ENCODE measurements at places on chromosomes 5 and 9. TPM values are rescaled to one million over a fixed set of nuclear protein-coding genes. Genes with fewer than 3 reads are reported as not detected.

DNA sequence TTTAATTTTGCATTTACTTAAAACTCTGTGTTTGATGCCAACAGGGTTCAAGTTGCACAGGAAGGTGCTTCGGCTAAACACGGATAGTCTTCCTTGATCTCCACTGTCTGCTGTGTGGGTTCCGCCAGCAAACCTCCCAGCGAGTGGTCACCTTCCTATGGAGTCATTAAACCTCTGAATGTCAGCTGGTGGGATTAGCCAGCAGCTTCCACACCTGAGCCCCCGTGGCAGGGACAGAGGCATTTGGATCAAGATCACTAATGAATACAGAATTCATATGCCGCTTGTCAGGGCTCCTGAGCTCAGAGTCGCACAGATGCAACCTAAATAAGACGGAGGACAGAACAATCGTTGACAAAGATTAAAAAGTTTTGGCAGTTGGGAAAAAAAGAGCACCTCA, 39.5 kb downstream of the PSMB7 start:
- no peak overlapping the region for H3K4me3 ChIP-seq
- DNase-seq, result no peak
- no peaks in the 10 kb centered on the region for H3K36me3 ChIP-seq
- H3K27ac ChIP-seq, result no peak overlapping the region
- H3K4me1 ChIP-seq, result no peaks in the 10 kb centered on the region
- no peaks in the 10 kb centered on the region for H3K27me3 ChIP-seq

DNA sequence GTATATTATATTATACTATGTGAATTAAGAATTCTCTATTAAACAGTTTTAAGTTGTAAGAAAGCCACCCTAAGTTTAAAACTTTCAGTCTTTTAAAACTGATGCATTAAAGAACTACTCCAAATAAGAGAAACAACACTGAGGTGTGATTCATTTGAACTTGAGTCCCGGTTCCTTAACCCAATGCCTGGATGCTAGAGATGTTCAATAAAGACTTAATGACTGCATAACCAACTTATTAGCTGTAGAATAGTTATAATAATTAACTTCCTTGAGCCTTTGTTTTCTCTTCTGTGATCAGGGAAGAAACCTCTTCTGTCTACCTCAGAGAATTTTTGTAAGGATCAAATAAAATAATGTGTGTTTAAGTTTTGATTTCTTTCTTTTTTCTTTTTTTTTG, 45.3 kb upstream of the DENND4C start:
- H3K27ac ChIP-seq, result peak overlapping the region; percentile 84
- no peak overlapping the region for H3K4me3 ChIP-seq
- no peaks in the 10 kb centered on the region for H3K27me3 ChIP-seq
- no peaks in the 10 kb centered on the region for H3K36me3 ChIP-seq

DNA sequence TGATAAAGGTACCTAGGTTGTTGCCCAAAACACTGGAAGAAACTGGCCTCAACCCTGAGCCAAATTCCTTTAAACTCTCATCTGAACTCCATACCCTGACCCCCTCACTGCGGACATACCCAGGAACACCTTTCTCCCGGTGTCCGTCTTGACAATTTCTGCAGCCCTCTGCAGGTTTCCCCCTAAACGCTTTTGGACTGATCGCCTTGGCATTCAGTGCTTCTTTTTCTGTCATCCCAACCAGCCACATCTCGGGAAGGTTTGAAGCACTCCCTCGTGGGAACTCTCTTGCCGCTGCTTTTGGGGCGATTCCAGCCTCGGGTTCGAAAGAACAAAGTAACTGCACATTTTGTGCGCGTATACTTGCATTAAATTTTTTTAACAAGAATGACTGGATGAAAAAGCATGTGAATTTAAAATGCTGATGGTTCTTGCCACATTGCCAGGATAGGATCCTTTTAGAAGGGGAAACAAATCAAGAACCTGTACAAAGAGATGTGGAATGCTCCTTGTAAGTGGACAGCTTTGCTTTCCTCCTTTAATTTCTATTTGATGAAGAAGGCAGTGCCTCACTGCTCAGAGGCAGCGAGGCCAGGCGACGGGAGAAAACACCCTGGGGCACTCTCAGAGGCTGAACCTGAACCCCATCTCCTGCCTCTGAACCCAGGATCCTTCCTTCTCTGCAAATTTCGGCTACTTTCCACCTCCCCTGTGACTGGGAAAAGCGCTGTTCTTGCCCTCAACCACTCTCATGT, 615 bp downstream of the PSMD5 start:
- peak overlapping the region; percentile 99 for H3K4me3 ChIP-seq
- no peak for DNase-seq
- peak overlapping the region; percentile 98 for H3K27ac ChIP-seq
- peaks cover 8% of the 10 kb centered on the region for H3K4me1 ChIP-seq
- no peaks in the 10 kb centered on the region for H3K27me3 ChIP-seq

DNA sequence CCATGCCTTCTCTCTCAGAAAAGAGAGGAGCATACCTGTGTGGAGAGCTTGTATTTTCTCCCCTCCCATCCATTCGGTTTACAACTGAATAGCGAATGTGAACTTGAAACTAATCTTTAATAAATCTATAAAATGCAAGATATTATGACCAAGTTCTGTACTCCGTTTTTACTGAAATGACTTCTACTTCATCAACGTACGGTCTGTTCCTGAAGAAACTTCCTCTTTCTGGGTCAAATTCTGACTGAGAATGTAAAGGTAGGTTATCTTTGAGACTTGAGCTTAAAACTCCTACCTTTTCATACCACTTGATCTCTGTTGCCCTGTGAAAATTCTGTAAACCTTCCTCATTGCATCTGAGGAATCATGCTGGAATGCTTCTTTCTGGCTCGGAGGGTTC, 4.2 kb upstream of the CTNNAL1 start:
- no peak overlapping the region for H3K27ac ChIP-seq
- H3K36me3 ChIP-seq, result no peaks in the 10 kb centered on the region
- no peaks in the 10 kb centered on the region for H3K27me3 ChIP-seq
- no peak for DNase-seq
- H3K4me1 ChIP-seq, result no peaks in the 10 kb centered on the region

DNA sequence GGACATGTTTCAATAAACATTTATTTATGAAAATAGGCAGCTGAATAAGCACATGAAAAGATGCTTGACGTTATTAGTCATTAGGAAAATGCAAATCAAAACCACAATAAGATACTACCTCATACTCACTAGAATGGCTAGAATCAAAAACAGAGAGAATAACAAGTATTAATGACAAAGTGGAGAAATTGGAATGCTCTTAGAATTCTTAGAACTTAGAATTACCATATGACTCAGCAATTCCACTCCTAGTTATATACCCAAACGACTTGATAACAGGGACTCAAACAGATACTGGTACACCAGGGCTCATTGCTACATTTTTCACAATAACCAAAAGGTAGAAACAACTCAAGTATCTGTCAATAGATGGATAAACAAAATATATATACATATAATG, 15.1 kb upstream of the TRIM36 start:
- H3K27ac ChIP-seq, result no peak overlapping the region
- no peaks in the 10 kb centered on the region for H3K36me3 ChIP-seq
- DNase-seq, result no peak
- H3K4me1 ChIP-seq, result peaks cover 2% of the 10 kb centered on the region
- H3K4me3 ChIP-seq, result no peak overlapping the region
- no peaks in the 10 kb centered on the region for H3K27me3 ChIP-seq

GRCh38 chr9:93577078-93577974, 942 bp downstream of the PHF2 start:
- H3K4me1 ChIP-seq, result peaks cover 3% of the 10 kb centered on the region
- peak overlapping the region; percentile 92 for H3K4me3 ChIP-seq
- H3K27ac ChIP-seq, result no peak overlapping the region

DNA sequence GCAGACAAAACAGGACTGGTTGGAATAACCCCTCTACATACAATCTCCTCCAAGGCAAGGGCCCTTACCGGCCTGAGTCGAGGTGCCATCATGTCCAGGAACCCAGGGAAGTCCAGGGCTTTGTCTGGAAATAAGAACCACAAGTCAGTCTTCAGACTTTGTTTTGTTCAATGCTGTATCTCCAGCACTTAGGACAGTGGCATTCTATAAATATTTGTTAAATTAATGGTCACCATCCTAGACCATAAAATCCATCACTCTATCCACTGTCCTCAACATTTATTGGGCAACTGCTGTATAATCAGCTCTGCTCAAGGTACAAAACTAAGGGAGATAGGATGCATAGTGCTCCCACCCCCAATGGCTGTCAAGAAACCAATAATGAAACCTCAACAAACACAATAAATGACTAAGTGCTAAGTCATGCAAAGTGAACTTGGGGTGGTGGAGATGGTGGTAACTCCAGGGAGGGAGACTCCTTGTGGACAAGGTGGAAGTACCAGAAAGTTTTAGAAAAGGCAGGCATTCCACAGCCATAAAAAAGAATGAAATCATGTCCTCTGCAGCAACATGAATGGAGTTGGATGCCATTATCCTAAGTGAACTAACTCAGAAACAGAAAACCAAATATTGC, 5.0 kb downstream of the RELL2 start:
- no peak overlapping the region for H3K27ac ChIP-seq
- H3K27me3 ChIP-seq, result no peaks in the 10 kb centered on the region
- H3K4me1 ChIP-seq, result no peaks in the 10 kb centered on the region
- no peak overlapping the region for H3K4me3 ChIP-seq
- DNase-seq, result peak; percentile 61
- H3K36me3 ChIP-seq, result peaks cover 4% of the 10 kb centered on the region

GRCh38 chr5:158874792-158875191, 224.9 kb downstream of the EBF1 start:
- no peaks in the 10 kb centered on the region for H3K4me1 ChIP-seq
- H3K36me3 ChIP-seq, result no peaks in the 10 kb centered on the region
- no peaks in the 10 kb centered on the region for H3K27me3 ChIP-seq
- DNase-seq, result no peak
- no peak overlapping the region for H3K27ac ChIP-seq

DNA sequence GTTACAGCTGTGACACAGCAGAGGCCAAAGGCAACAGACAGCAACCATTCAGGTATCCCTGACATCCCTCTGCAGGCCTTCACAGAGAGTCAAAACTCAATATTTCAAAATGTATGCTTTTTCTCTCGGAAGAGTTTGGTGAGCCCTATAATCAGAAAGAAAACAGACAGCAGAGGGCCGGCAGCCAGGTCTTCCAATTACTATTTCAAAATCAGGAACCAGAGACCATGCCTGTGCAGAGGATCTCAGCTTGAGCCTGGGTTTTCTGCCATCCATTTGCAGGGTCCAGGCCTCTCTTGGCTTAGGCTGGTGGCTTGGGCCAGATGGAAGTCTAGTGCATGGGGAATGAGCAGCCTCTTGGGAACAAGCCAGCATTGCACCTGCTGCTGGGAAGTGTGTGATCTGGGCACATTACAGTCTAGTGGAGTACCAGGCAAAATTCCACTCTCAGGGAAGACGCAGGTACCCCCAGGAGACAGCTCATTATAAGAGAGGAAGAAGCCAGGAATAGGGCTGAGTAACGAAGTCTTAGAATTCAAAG, 231.3 kb downstream of the ENC1 start:
- H3K27ac ChIP-seq, result no peak overlapping the region
- H3K36me3 ChIP-seq, result no peaks in the 10 kb centered on the region
- no peak overlapping the region for H3K4me3 ChIP-seq
- no peaks in the 10 kb centered on the region for H3K27me3 ChIP-seq

GRCh38 chr5:139814704-139815280, 19.2 kb downstream of the PSD2 start:
- no peak for DNase-seq
- no peaks in the 10 kb centered on the region for H3K27me3 ChIP-seq
- H3K4me1 ChIP-seq, result no peaks in the 10 kb centered on the region
- H3K27ac ChIP-seq, result no peak overlapping the region
- no peak overlapping the region for H3K4me3 ChIP-seq

- H3K27me3 ChIP-seq, result no peaks in the 10 kb centered on the region
- peak; percentile 62 for DNase-seq
- no peak overlapping the region for H3K4me3 ChIP-seq
- peaks cover 3% of the 10 kb centered on the region for H3K4me1 ChIP-seq
- H3K27ac ChIP-seq, result no peak overlapping the region
Measured at GRCh38 chr9:120768886-120769285, 24.3 kb downstream of the FBXW2 start.

GRCh38 chr5:180648658-180649296, 623 bp downstream of the FLT4 start:
- H3K27me3 ChIP-seq, result peaks cover 14% of the 10 kb centered on the region
- no peaks in the 10 kb centered on the region for H3K36me3 ChIP-seq
- H3K4me1 ChIP-seq, result no peaks in the 10 kb centered on the region
- no peak for DNase-seq
- H3K27ac ChIP-seq, result no peak overlapping the region

- no peak overlapping the region for H3K27ac ChIP-seq
- no peaks in the 10 kb centered on the region for H3K27me3 ChIP-seq
- H3K36me3 ChIP-seq, result no peaks in the 10 kb centered on the region
- H3K4me3 ChIP-seq, result no peak overlapping the region
Measured at GRCh38 chr9:30677221-30677620, 1707.2 kb upstream of the ACO1 start.

DNA sequence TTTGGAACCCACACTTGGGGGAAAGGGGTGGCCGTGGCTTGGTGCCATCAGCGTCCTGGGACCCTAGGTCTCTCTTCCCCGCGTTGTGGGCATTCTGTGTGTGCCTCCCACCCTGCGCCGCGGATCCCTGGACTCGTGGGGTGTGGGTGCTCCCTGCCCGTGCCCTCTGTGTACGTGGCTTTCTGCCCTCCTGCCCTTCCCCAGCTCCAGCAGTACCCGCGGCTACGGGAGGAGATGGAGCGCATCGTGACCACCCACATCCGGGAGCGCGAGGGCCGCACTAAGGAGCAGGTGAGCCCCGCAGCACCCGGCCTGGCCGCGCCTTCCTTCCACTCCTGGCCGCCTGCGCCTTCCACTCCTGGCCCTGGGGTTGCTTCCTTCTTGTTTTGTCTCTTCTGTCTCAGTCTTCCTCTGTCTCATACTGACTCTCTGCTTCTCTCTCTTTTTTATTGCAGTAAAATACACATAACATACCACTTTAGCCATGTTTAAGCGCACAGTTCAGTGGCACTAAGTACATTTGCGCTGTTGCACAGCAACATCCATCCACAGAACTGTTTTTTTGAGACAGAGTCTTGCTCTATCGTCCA, 30.7 kb downstream of the DNM1 start:
- H3K27me3 ChIP-seq, result no peaks in the 10 kb centered on the region
- no peak overlapping the region for H3K27ac ChIP-seq
- H3K4me3 ChIP-seq, result no peak overlapping the region
- DNase-seq, result no peak
- no peaks in the 10 kb centered on the region for H3K36me3 ChIP-seq

- no peak for DNase-seq
- no peaks in the 10 kb centered on the region for H3K27me3 ChIP-seq
- H3K27ac ChIP-seq, result no peak overlapping the region
- H3K4me3 ChIP-seq, result no peak overlapping the region
Measured at GRCh38 chr5:138946241-138946623, 71.1 kb upstream of the LRRTM2 start.

- H3K4me3 ChIP-seq, result no peak overlapping the region
- no peaks in the 10 kb centered on the region for H3K36me3 ChIP-seq
- no peaks in the 10 kb centered on the region for H3K4me1 ChIP-seq
- peak; percentile 31 for DNase-seq
Measured at GRCh38 chr9:127130661-127131538, 8.5 kb upstream of the ANGPTL2 start.

OR1Q1 gene
- polyA plus RNA-seq, result not detected

PIP5KL1 gene
- not detected for polyA plus RNA-seq

PCYOX1L gene
- 1.6 TPM for polyA plus RNA-seq

IPPK gene
- 5.4 TPM for polyA plus RNA-seq

LEAP2 gene
- 12.3 TPM for polyA plus RNA-seq

SET gene
- 187 TPM for polyA plus RNA-seq

CCDC180 gene
- not detected for polyA plus RNA-seq

SMIM33 gene
- polyA plus RNA-seq, result not detected

GNA14 gene
- polyA plus RNA-seq, result not detected
